RPMI7951 (cell line): ENCODE measurements at places on chromosomes 11 and 22. TPM values are rescaled to one million over a fixed set of nuclear protein-coding genes. Genes with fewer than 3 reads are reported as not detected.

The EFCAB6 gene
- total RNA-seq = 0.39 and 0.48 TPM in 2 replicates

The TSPAN32 gene
- total RNA-seq = 0.72 and 2.7 TPM in 2 replicates

The GAB2 gene
- total RNA-seq = 5.0 and 6.1 TPM in 2 replicates

The SERHL2 gene
- total RNA-seq = 2.2 and 2.5 TPM in 2 replicates

The SLC35E4 gene
- total RNA-seq = 8.2 and 12.9 TPM in 2 replicates

The CFAP300 gene
- 1.6 and 3.2 TPM in 2 replicates for total RNA-seq

The OR10AG1 gene
- not detected in 2 replicates for total RNA-seq
